Endothelial cell (in vitro differentiated cells): ENCODE measurements at places on chromosomes 4 and X.

DNA sequence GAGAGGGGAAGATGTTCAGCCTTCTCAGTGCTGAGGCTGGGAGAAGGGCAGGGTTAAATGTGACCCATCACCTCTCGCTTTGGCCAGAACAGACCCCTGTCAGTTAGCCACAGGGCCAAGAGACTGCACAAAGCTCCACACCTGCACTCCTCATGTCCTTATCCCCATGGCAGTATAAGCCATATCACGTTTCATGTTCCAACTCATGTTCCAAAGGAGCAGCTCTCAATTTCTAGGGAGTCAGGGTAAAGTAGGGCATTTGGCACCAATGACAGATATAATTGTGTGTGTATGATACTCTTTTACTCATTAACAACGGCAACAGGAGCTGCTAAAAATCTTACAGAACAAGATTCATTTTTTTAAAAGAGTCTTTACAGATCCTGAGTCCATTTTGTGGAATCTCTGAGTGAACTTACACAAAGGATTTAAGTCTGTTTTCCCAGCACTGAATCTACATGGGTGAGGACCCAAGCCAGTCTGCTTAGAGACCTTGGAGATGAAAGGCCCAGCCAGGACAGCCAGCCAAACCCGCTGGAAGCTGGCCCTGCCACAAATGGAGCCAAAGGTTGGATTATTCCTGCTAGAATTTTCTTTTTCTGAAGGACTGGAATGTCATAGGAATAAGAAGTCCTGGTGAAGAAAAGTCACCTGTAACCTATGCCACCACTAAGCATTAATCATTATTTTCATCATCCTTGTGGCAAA lies 129.1 kb upstream of the SMAD1 start:
- peaks cover 3% of the 10 kb centered on the region for H3K36me3 ChIP-seq
- no peak overlapping the region for H3K27ac ChIP-seq
- no peak for DNase-seq
- no peaks in the 10 kb centered on the region for H3K4me1 ChIP-seq
- peaks cover 3% of the 10 kb centered on the region for H3K27me3 ChIP-seq
- no peak overlapping the region for H3K4me3 ChIP-seq

DNA sequence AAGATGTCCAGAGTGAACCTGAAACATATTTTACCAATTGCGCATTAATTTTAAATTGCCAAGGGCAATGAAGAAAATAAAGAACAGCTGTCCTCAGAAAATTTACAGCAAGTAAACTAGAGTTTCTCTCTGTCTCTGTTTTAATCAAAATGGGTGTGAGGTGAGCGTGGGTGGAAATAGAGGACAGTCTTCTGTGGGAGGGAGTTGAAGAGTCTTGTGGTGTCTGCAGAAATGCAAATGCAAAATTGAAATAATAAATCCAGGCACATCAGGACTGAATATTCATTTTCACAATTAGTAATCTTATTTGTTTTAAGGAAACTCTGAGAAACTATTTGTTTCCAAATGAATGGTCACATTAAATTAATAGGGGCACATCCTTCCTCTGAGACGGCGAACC lies 192.0 kb downstream of the ARHGAP10 start:
- H3K27me3 ChIP-seq, result peaks cover 1% of the 10 kb centered on the region
- no peak for DNase-seq

- peaks cover 13% of the 10 kb centered on the region for H3K36me3 ChIP-seq
- no peak overlapping the region for H3K27ac ChIP-seq
- H3K27me3 ChIP-seq, result no peaks in the 10 kb centered on the region
- H3K4me3 ChIP-seq, result no peak overlapping the region
Measured at GRCh38 chrX:20011608-20012007, 20.7 kb upstream of the BCLAF3 start.

GRCh38 chr4:69749771-69750170 lies 10.6 kb downstream of the SULT1B1 start:
- no peak for DNase-seq
- H3K36me3 ChIP-seq, result no peaks in the 10 kb centered on the region
- no peaks in the 10 kb centered on the region for H3K4me1 ChIP-seq
- no peak overlapping the region for H3K4me3 ChIP-seq

- H3K4me1 ChIP-seq, result peaks cover 19% of the 10 kb centered on the region
- no peak for DNase-seq
- peaks cover 4% of the 10 kb centered on the region for H3K36me3 ChIP-seq
- no peak overlapping the region for H3K4me3 ChIP-seq
- peaks cover 4% of the 10 kb centered on the region for H3K27me3 ChIP-seq
Measured at GRCh38 chr4:38222892-38223291, 262.7 kb downstream of the PTTG2 start.
